ENCODE measurements at places on chromosomes 5 and 9.

DNA sequence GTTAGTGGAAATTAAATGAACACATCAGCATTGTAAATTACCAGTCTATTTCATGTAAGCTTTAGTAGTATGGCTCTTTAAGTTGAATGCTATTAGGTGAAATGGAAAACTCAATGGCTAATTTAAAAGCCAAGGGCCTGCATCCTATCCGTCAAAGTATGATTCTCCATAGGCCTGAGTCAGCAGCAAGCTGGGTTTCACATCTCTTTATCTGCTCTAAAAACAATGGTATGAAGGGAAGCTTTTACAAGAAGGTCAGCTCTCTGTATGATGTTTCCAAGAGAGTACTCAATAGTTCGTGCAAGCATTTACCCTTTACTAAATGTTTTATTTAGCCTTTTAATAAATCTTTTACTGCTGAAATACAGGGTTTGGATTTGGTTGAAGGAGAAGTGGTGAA is 62.8 kb downstream of the MAP1B start:
- no peak for DNase-seq

DNA sequence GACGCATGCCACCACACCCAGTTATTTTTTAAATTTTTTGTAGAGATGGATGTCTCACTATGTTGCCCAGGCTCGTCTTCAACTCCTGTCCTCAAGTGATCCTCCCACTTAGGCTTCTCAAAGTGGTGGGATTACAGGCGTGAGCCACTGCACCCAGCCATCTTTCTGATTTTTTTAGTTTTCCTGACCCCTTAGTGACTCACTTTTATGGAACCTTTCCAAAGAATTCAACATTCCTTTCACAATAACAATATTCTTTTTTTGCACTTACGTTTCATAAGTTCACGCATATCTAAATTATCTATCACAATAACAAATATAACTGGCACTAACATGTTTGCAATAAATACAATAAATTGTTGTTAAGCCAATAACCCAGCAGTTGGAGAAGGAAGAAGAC is 8.5 kb downstream of the ELOVL7 start:
- DNase-seq: no peak

DNA sequence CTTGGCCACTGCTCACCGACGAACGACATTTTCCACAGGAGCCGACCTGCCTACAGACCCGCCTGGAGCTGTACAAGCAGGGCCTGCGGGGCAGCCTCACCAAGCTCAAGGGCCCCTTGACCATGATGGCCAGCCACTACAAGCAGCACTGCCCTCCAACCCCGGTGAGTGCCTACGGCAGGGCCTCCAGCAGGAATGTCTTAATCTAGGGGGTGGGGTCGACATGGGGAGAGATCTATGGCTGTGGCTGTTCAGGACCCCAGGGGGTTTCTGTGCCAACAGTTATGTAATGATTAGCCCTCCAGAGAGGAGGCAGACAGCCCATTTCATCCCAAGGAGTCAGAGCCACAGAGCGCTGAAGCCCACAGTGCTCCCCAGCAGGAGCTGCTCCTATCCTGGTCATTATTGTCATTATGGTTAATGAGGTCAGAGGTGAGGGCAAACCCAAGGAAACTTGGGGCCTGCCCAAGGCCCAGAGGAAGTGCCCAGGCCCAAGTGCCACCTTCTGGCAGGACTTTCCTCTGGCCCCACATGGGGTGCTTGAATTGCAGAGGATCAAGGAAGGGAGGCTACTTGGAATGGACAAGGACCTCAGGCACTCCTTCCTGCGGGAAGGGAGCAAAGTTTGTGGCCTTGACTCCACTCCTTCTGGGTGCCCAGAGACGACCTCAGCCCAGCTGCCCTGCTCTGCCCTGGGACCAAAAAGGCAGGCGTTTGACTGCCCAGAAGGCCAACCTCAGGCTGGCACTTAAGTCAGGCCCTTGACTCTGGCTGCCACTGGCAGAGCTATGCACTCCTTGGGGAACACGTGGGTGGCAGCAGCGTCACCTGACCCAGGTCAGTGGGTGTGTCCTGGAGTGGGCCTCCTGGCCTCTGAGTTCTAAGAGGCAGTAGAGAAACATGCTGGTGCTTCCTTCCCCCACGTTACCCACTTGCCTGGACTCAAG is 1.5 kb downstream of the CSF2 start:
- no peak for DNase-seq

DNA sequence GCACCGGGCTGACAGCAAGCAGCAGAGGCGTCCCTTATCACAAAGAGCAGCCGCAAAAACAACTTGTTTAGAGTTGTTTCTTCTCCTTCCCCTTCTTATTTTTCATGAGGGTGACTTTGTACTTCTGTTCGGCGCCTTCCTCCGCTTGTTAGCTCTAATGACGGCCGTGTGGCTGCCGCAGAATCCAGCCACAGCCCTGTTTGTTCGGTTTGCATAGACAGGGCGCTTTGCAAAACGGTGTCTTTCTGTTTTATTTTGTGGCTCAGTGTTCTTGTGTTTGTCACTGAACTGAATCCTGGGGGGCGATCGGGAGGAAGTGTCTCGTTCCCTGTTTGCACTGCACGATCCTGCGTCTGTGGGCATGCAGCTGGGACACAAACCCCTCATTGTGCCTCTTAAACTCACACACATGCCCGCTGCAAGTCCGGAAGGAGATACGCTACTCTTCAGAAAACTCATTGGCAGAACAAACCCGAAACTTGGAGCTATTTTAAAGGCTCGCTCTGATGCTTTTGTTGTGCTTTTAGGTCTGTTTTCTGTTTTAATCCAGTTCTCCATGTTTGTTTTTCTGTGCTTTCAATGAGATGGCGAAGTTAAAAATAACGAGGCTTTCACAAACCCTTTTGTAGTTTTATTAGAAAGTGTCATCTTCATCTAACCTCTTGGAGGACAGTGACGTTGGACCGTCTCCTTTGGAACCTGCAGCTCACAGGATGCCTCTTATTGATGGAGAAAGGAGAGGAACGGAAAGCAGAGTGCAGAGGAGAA is 213.9 kb downstream of the IRX2 start:
- DNase-seq: no peak

DNA sequence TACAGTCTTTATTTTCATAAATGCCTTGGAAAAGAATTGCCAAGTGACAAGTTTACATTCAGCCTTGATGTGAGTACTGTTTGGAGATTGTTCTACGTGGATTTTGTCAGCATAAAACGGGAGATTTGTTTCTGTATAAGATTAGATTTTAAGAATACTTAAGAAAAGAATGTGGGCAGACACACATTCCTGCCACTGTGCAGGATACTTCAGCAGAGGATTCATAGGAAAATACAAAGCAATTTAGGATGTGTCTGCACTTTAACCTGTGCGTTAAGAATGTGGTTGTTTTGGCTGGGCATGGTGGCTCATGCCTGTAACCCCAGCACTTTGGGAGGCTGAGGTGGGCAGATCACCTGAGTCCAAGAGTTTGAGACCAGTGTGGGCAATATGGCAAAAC is 37.2 kb downstream of the GPR107 start:
- DNase-seq: no peak

- DNase-seq: no peak
These were observed 71.4 kb downstream of the ADRB2 start for GRCh38 chr5:148897842-148898241.

- no peak for DNase-seq
These were observed 5.5 kb upstream of the SET start for GRCh38 chr9:128683340-128684064.

DNA sequence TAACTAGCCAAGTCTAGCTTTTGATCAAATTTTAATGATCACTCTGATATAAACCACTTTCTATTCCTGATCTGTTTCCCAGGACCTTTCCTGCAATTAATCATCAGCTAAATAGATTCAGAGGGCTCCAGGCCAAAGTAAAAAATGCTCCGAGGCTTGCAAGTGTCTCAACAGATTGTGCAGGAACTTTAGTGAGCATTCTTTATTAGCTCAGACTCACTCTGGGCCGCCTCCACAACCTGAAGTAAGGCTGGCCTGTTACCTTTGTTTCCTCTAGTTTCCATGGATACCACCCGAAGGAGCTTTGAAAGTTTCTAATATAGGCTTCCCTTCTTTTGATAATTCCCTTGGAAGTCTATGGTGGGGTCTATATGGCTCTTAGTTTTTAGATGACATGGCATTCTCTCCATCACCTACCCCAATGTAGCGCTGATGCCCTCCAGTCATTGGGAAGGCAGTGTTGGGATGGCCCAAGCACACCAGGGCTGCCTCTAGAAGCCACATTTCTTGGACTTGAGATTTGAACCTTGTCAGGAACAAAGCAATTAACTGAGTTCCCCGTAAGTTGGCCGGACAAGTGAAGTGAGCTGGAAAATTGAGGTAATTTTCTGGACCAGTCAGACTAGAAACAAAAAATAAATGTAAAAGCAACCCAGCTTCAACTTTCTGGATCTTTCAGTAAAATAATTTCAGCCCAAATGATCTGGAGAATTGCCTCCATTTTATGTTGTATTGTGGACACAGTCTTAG is 97.6 kb upstream of the LHFPL2 start:
- DNase-seq: no peak

DNA sequence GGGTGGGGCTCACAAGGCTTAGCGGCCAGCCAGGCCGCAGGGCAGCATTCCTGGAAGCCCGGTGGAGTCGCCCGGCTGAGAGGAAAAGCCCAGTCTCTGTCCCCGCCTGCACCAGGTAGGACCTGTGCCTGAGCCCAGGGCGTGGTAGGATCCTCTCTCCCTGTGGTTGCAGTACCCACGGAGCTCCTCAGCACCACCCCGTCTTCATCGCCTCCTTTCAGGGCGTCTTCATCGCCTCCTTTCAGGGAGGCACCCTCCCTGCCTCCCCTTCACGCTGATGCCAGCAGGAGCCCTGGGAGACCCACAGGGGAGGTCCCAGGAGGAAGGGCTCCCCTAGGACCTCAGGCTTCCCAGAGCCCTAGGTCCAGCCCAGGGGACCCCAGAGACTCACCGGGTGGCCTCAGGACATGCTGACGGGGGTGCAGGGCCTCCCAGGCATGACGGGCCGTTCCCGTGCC is 53.3 kb upstream of the NOTCH1 start:
- DNase-seq: no peak
